ENCODE measurements at places on chromosomes 4 and X. TPM values are rescaled to one million over a fixed set of nuclear protein-coding genes. Genes with fewer than 3 reads are reported as not detected.

The CHIC1 gene
- 7.5 TPM for total RNA-seq

The PPARGC1A gene
- total RNA-seq, result 0.43 TPM

The PPP1R3F gene
- 5.0 TPM for total RNA-seq

The HSFX4 gene
- not detected for total RNA-seq

The GAGE12F gene
- not detected for total RNA-seq

The LONRF3 gene
- total RNA-seq, result 0.28 TPM

The DMD gene
- 3.4 TPM for total RNA-seq

The SPP1 gene
- 1.3 TPM for total RNA-seq

The GC gene
- not detected for total RNA-seq

The CDS1 gene
- total RNA-seq, result 0.28 TPM

The GSPT2 gene
- 4.6 TPM for total RNA-seq

The RAI2 gene
- 0.14 TPM for total RNA-seq

The HDAC6 gene
- 16.8 TPM for total RNA-seq

The JADE3 gene
- 2.7 TPM for total RNA-seq

The PASD1 gene
- total RNA-seq, result not detected

The PPBP gene
- not detected for total RNA-seq

The SSX1 gene
- total RNA-seq, result 0.18 TPM

The TEX13D gene
- not detected for total RNA-seq

The RPL34 gene
- 998 TPM for total RNA-seq

The SYTL4 gene
- 5.5 TPM for total RNA-seq

The RIBC1 gene
- 0.74 TPM for total RNA-seq

The NHSL2 gene
- 0.28 TPM for total RNA-seq

The MAGEA9B gene
- not detected for total RNA-seq

The MAGEB10 gene
- total RNA-seq, result not detected

The PCDH19 gene
- total RNA-seq, result under 0.01 TPM

The GSX2 gene
- total RNA-seq, result not detected

The FGF13 gene
- total RNA-seq, result 2.2 TPM

Data from smooth muscle cell of bladder (primary cell).